ENCODE measurements at places on chromosomes 11 and 22.

- DNase-seq, result no peak
These were observed 46.8 kb downstream of the SCUBE1 start for GRCh38 chr22:43296276-43296902.

DNA sequence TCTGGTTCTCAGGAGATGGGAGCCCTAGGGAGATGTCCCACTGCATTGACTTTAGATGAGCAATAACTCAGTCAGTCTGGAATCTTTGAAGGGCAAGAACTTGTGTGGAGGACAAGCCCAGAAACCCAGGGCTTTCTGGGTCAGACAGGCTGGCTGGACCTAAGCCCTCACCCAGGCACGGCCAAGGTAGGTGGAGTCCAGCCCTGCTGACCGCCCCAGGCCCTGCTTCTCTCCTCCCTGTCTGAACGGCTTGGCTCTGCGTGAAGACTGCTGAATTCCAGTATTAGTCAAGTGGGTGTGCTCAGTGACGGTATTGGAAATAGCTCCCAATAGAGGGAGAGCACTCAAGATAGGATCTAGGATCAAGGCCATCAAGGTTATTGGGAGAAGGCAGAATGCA lies 6.1 kb downstream of the CXCR5 start:
- no peak for DNase-seq

DNA sequence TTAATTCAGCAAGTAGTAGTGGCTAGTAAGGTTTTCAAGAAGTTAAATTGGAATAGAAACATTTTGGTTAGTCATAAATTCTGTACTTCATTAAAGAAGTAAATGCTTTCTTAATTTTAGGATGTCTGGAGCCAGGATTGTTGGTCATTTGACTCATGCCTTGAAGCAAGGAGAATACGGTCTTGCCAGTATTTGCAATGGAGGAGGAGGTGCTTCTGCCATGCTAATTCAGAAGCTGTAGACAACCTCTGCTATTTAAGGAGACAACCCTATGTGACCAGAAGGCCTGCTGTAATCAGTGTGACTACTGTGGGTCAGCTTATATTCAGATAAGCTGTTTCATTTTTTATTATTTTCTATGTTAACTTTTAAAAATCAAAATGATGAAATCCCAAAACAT lies 25.8 kb downstream of the ACAT1 start:
- DNase-seq, result no peak

GRCh38 chr11:69636512-69637197 lies 4.3 kb upstream of the CCND1 start:
- DNase-seq, result no peak

DNA sequence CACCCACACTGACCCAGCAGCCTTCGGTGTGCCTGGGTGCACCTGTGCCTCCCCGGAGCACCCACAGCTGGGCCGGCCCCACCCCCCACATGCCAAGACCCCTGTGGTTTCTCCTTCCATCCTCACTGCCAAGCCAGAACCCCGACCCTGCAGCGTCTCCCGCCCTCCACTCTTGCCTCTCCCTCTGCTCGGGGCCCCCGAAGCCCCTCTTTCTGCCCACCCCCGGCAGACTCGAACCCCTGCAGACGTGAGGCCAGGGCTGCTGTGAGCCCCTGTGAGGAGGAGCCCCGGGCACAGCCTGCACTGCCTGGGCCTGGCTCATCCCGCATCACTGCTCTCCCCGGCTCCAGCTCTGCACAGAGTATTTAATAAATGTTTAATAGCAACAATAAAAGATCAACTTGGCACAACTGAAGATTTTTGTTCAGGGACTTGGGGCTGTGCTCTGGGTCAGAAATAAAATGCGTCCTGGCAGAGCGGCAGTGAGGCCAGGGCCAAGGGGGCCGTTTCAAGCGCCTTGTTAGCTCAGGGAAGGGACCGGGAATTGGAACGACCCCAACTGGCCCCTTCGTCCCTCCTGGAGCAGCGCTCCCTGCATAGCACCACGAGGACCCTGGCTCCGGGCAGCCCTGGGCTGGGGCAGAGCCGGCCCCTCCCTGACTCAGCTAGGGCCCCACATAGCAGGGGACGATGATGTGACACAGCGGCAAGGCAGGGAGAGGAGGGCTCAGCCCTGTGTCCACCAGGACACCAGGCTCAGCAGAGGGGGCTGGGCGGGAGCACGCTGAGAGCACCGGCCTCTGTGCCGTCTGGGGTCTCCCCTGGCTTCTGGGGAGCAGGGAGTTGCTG lies 520.8 kb downstream of the BRD1 start:
- peak; percentile 21 for DNase-seq

GRCh38 chr11:101707477-101707876 lies 123.7 kb upstream of the TRPC6 start:
- no peak for DNase-seq

DNA sequence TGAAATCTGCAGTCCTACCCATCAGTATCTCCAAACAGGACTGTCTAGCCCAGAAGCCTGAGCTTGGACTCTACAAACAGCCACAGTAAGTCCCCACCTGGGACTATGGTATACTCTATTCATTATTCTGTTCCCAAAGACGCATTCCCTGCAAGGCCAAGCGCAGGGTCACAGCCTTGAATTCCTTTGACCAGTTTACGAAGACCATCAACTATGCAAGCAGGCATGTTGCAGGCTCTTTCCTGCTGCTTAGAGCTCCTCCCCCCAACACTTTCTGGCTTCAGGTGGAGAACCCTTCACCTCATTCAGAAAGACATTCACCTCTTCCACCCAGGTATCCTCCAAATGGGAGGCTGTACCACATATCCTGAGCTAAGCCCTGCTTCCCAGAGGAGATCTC lies 62.5 kb downstream of the TIMP3 start:
- no peak for DNase-seq

GRCh38 chr11:79076526-79077115 lies 364.2 kb downstream of the TENM4 start:
- no peak for DNase-seq

DNA sequence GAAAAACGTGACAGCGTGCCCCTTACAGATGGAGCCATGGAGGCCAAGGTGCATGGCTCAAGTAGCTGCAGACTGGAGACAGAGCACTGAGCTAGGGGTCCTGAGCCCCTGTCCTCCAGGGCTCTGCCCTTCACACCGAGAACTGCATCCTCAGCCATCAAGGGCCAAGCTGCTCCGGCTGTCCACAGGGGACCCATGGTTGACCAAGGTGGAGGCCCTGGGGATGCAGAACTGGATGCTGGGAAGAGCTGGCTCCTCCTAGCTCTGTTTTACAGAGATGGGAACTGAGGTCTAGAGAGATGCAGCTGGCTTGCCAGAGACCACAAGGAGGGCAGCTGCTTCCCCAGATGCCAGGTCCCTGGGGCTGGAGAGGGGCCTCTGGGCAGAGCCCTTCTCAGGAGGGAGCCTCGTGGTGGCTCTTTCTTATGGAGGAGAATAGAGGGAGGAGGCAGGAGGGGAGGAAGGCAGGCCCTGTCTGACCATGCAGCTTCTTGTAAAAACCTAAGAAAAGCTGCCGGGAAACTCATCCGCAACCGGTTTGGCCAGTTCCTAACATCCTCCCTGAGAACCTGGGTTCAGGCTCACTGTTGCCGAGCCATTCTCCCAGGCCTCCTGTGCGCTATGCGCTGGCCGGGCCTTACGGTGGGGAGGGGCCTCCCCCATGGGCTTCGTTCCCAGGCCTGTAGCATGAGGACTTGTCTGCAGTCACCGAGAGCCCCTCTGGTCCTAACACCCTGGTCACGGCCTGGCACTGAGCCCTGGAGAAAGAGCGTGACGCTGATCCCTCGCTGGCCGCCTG lies 80.6 kb downstream of the WNT7B start:
- no peak for DNase-seq

DNA sequence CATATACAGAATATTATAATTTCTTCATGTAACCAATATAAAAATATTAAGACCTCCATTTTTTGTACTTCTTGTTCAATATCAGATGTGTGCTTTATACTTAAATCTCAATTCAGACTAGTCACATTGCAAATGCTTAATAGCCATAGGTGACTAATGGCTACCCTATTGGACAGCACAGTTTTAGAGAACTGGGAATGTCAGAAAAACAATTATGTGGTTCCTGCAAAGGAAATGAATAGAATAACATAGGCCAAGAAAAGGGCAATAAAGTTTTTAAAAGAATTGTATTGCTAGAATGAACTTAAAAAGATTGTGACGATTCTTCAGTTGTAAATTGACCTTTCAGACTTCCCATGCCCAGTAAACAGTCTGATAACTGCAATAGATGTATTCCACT lies 843.0 kb downstream of the METTL15 start:
- DNase-seq, result no peak

DNA sequence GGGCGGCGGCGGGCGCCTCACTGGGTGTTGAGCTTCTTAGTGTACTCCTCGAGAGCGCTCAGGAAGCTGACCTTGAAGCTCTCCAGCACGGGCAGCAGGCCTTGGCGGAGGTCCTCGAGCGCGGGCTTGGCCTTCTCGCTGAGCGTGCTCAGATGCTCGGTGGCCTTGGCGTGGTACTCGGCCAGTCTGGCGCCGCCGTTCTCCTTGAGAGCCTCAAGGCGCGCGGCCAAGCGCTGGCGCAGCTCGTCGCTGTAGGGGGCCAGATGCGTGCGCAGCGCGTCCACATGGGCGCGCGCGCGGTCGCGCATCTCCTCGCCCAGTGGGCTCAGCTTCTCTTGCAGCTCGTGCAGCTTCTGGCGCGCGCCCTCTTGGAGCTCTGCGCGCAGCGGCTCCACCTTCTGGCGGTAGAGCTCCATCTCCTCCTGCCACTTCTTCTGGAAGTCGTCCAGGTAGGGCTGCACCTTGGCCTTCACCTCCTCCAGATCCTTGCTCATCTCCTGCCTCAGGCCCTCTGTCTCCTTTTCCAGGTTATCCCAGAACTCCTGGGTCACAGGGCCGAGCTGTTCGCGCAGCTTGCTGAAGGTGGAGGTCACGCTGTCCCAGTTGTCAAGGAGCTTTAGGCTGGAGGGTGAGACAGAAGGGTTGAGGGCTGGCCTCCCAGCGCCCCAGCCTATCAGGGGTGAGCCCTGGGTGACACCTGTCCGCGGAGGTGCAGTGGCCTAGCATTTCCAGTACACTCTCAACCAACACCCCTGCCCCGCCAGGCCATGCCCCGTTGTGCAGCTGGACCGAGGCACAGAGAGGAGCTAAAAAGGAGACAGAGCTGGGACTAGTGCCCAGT lies 1.4 kb downstream of the APOA1 start:
- DNase-seq, result peak; percentile 88

DNA sequence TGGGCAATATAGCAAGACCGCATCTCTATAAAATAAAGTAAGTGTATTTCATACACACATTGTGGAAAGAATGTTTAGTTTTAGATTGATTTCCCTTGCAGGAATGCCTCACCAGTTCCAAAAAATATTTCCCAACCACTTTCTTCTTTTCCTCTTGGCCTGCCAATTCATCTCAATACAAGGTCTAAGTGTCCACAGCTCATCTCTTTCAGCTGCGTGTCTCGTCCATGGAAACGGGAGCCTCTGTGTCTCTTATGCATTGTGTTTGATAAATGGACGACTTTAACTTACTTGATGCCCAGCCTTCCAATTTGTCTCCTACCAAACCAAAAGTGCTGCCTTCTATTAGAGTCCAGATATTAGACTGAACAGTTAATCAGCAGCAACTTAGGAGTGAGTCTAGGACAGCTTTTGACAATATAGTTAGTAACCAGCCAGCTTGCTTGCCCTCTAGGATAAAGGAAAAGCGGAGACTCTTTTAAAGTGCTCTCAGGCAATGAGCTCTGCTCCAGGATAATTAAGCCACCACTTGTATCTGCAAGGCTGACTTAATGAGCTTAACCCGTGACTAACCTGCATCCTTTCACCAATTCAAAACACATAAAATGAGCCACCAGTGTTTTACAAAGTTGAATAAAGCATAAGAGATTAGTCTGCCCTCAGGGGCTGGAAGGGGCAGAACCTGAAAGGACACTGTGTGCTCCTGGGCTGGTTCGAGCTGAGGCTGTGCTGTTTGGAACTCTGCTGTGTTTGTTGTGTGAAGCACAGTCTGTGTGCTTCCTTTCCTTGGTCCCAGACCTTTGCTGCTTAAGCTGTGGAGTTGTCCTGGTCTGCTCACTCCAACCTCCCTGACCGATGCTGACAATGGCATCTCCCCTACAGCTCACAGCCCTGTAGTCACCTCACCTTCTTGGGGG lies 27.5 kb downstream of the FBXO7 start:
- DNase-seq, result no peak

DNA sequence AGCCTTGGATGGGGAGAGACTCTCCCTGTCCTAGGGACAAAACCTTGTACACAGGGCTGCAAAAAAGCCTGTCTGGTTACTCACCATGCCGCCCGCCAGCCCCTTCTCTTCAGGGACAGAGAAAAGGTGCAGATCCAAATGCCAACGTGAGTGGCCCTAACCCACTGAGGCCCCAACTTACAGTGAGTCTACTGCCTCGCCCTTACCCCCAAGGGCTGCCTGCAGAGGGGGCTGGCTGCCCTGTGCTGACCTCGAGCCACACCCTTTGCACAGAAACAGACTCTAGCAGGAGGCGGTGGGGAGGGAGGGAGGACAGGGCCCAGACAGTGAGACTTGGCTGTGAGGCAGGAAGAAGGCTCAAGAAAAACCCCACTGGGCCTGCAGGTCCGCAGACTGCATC lies 13.6 kb upstream of the CHST1 start:
- DNase-seq, result no peak

- no peak for DNase-seq
These were observed 3.4 kb downstream of the LGR4 start for GRCh38 chr11:27468995-27469695.

GRCh38 chr22:44947049-44947448 lies 62.8 kb downstream of the PHF21B start:
- no peak for DNase-seq

DNA sequence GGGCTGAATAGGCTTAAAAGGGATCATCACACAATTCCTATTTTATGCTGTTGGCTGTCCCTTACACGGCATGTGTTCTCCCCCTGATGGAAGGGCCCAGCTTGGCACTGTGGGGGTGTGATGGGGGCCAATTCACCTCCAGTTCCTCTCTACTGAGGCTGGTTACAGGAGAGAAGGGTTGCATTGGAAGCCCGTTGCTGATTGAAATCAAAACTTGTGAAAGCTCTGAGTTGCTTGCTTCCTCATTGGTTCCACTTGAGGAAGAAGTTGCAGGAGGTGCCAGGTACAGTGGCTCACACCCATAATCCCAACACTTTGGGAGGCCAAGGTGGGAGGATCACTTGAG lies 13.3 kb upstream of the PRG2 start:
- no peak for DNase-seq

DNA sequence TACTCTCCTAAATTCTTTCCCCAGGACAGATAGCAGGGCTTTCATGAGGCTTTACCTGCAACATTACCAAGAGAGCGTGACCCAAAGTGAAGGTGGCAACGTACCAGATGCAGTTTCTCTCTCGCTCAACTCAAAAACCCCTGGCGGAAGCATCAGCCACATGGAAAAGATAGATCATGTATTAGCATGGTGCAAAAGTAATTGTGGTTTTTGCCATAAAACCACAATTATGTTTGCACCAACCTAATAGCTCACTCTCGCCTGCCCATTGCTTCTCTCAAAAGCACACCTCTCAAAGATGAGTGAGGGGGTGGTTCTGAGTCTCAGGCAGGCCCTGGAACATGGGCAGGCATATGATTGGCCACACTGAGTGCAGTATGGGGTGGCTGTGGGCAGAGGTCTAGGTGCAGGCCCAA lies 7.0 kb downstream of the MS4A6A start:
- DNase-seq, result no peak

All from activated CD8-positive, alpha-beta memory T cell treated with anti-CD3 and anti-CD28 coated beads for 24 hours (primary cell).